CD14-positive monocyte (primary cell): ENCODE measurements at places on chromosomes 6 and 20.

DNA sequence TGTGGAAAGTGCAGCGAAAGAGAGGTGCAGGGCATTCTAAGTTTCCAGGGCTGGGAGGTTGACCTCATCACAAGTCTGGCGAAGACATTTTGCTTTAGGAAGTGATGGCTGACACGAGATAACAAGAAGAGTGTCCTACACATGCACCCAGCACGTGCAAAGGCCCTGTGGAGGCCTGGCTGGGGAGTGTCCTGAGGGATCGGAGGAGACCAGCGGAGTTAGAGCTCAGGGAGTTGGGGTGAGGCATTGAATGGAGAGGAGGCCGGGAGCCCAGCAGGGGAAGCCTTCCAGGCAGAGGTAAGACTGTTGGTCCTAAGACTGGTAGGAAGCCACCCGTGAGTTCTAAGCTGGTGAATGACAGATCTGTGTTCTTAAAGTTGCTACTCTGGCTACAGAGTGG lies 58.4 kb downstream of the PPP1R14C start:
- no peak for DNase-seq

- no peak for DNase-seq
These were observed 49.9 kb upstream of the TMEM30A start for GRCh38 chr6:75334266-75335040.

- no peak for DNase-seq
These were observed 872 bp downstream of the HSPA12B start for GRCh38 chr20:3733119-3733995.

DNA sequence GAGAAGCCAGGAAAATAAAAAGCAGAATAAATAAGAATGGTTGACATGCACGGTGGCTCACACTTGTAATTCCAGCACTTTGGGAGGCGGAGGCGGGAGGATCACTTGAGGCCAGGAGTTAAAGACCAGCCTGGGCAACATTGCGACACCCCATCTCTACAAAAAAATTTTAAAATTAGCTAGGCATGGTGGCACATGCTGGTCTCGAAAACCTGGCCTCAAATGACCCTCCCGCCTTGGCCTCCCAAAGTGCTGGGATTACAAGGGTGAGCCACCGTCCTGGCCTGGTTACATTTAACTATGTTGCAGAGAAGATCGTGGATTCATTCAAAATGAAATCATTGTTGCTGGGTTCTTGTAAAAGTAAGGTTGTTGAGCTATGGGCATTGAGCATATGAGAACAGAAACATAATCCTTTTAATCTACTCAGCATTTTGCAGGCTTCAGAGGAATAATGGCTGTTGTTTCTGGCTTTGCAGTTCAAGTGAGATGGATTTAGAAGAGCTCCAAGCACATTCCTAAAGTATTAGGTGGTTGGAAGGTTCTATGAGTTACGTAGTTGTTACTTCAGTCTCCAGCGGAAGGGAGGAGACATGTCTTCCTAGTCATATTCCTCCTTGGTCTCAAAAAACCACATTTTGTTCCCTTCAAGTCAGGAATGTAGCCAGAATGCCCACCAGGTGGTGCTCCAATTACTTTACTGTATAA lies 45.6 kb upstream of the RAB23 start:
- DNase-seq, result no peak

DNA sequence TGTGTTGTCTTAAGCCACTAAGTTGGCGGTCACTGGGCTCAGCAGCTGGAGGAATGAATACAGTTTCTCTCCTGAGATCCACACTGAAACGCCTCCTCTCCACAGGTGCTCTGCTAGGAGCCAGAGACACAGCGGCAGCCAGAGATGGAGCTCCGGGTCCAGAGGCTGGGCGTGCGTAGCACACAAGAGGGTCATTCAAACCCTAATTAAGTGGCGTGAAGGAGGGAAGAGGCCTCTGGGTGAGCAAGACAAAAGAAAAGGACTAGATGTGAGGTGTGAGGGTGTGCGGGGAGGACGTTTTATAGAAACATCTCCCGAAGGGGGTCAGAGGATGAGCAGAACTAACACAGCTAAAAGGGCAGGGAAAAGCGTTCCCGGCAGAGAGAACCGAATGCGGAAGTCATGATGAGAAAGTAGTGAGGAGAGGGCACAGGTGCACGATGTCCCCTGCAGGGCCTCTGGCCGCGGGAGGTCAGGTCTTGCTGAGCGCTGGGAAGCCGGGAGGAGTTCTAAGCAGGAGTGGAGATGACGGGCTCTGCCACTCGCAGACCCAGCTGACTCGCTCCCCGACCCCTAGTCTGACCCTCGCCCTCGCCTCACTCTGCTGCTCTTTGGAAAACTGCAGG lies 54.4 kb downstream of the BMP7 start:
- no peak for DNase-seq

DNA sequence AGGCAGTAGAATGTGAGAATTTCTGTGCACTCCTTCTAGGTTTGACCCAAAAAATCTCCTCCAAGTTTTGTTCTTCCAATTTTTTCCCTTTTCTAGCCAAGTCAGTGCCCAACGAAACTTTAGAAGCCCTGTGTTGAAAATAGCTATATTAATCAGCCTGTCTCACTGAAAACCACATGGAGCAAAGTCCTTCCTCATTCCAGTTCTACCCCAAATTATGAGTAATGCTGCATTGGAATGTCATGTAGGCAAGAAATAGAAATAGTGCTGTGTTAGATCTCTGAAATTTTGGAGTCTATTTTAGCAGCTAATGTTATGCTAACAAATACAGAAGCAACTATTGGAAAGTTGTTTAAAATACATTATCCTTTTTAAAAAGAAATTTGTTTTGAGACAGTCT lies 725.5 kb downstream of the TBC1D32 start:
- DNase-seq, result no peak
